Activated CD4-positive, alpha-beta T cell treated with anti-CD3 and anti-CD28 coated beads, Interleukin-2, amount 50 U/mL, for 1 hour (primary cell): ENCODE measurements at places on chromosomes 11 and 22.

DNA sequence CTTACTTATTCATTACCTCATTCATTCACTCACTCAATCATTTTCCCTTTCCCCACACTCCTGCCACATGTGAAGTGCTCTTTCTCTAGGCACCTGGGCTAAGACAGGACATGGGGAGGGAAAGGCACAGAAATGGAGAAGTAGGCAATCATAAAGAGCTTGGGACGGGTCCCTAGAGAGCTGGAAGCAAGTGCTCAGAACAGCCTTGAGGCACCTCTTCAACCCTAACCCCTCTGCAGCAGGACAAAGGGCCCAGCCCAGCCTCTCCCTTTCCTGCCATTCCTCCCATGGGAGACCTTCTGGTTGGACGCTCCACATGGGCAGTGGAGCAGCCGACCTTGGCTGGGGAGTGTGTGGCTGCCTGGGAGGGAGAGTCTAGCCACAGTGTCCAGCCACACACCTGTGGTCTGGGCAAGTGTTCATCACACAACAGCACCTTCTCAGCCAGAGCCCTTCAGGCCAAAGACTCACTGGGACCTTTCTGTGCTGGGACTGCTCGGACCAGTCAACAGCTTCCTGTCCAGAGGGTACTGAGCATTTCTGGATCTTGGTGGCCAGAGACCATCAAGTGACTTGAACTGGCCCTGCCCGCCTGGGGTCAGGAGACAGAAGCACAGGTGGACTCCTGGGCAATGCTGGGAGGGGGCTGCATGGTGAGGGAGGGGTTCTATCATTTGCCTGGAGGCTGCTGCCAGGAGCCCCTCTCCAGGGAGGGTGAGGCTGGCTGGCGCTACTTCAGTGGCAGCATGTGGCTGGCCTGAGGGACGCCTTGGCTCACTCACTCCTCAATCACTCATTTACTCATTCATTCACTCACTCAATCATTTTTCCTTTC is 1.0 kb upstream of the MUC5AC start:
- no peak for DNase-seq

DNA sequence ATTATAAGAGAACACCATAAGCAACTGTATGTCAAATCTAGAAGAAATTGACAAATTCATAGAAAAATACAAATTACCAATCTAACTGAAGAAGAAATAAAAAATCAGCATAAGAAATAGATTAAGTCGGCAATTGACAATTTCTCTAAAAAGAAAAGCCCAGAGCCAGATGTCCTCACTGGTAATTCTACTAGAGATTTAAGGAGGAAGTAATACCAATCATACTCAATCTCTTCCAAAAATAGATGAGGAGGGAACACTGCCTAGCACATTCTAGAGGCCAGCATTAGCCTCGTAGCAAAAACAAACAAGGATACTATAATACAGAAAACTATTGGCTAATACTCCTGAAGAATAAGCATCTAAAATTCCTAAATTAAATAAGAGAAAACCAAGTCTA is 40.4 kb upstream of the IGLL5 start:
- DNase-seq, result no peak

DNA sequence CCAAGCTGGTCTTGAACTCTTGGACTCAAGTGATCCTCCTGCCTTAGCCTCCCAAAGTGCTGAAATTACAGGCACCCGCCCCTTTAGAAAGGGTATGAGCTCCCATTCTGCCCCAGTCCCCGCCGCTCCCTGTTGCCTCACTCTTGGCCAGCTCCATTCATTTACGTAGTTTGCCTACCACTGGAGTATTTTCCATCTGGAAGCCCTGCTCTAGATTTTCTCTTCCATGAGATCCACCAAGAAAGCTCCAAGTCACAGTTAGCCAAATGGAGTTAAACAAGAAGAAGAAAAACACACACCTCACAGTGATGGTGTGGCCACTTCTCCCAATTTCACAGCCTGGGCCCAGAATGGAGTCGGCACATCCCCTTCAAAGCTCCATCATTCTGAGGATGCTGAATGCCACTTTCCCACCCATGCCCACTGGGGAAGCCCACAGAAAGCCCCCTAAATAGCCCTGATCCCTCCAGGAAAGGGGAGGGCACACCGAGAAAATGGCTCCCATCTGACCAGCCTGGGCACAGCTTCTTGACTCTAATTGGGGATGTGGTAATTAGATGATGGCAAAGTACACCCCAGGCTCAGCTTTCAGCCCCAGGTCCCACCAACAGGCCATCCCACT is 381.2 kb downstream of the MN1 start:
- DNase-seq, result no peak

GRCh38 chr11:13316528-13316961 is 39.0 kb downstream of the BMAL1 start:
- DNase-seq, result no peak

DNA sequence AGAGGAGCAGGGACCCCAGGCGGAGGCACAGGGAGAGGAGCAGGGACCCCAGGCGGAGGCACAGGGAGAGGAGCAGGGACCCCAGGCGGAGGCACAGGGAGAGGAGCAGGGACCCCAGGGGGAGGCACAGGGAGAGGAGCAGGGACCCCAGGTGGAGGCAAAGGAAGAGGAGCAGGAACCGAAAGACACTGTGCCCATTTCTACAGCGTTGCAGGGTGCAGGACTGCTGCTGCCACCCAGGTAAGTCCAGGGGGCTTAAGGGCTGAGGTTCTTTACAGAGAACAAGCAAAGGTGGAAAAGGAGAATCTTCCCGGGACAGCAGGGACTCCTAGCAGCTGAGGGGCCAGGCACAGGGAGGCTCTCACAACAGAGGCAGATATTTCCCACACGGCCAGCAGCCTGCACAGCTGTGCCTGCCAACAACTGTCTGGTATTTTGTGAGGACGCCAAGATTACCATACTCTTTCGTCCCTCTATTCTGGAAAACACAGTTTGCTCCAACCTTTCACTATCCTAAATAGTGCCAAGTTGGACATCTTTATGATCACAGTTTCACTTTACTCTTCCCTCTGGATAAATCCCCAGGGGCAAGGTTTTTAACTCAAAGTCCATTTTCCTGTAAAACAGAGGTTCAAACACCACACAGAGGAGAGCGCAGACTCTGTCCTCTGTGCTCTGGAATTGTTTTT is 39.4 kb downstream of the SHANK2 start:
- DNase-seq, result no peak

- no peak for DNase-seq
These were observed 47.5 kb downstream of the NOX4 start for GRCh38 chr11:89443361-89444322.
